ENCODE measurements at places on chromosomes 5 and 9.

DNA sequence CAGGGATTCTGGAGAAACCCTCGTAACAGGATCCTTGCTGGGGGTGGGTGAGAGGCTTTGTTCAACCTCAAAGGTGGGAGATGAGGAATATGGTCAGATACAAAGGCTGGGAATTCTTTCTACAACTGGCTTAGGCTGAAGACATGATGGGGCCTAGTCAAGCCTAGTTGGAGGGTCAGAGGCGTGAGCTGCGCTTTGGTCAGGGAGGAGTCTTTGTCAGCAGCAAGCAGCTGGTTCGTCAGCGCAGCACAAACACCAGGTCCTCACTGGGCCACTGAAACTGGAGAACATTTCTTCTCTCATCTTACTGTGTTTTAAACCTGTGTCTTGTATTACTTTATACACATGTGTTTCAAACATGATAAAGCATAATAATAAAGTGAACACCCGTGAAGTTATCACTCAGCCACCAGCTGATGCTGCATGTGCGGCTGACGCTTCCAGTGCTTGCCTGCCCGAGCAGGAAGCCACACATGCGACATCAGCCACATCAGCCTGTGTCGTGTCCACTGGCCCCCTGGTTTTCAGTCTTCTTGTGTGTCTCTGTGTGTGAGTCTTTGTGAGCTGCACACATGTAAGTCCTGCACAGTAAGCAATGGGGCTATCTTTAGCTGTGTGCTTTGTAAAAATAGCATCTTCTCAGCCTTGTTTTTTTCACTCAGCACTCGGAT is 81.5 kb downstream of the WNK2 start:
- DNase-seq: no peak

GRCh38 chr5:143143973-143144372 is 259.5 kb downstream of the NR3C1 start:
- DNase-seq: peak; percentile 61

DNA sequence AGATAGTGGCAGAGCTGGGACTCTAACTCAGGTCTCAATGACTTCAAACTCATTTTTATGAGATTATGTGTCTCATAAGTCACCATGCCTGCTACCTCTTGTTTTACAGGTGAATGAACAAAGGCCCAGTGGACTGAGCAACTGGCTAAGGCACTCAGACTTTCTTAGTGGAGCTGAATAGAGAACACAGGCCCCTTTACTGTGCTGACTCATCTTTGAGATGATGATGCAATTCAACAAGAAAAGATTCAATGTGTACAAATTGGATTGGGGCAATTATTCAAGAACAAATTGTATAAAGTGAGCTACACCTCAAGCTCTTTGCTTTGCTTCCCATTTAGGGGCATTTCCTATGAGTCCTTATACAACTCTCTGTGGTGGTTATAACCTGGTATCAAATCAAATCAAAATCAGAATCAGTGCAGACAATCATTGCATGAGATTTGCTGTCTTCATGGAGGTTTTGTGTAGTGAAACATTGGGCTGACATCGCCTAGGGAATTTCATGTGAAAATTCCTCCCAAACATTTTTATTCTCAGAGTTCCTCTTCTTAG is 84.3 kb upstream of the PPP2R2B start:
- peak; percentile 56 for DNase-seq

DNA sequence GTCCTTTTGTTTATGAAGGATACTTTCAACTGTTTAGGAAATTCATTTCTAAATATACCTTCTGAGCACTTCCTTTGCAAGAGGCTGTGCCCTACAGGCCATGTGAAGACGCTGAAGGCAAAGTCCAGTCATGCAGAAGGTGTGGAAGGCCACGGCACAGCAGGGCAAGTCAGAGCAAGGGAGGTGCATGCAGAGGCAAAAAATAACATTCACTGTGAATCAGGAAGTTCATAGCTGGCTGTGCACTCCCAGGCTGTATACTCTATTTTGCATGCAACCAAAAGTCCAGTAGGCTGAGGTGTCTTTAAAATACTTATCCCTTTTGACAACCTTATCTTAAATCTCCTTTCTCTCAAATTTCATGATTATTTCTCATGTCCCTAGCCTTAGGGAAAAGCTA is 50.3 kb downstream of the GNAQ start:
- DNase-seq: peak; percentile 91

- no peak for DNase-seq
These were observed 20.3 kb upstream of the NINJ1 start for GRCh38 chr9:93154293-93154903.

DNA sequence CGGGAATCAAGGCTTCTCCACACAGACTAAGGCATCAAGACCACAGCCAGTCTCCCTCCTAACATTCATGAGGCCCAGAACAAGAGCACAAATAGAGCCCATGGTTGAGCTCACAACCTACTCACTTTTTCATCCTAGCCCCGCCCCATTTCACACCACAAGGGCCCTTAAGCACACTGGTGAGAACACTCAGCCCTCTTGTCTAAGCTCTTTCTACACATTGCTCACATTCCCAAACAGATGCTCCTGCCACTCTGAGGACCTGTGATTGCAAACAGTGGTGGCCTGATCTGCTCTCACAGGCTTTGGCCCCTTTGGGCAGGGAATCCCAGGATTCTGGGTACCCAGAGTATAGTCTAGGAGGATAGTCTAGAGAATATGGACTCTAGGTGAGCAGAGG is 54.0 kb downstream of the FEM1C start:
- DNase-seq: no peak

GRCh38 chr5:119322948-119323537 is 32.8 kb upstream of the TNFAIP8 start:
- peak; percentile 19 for DNase-seq

DNA sequence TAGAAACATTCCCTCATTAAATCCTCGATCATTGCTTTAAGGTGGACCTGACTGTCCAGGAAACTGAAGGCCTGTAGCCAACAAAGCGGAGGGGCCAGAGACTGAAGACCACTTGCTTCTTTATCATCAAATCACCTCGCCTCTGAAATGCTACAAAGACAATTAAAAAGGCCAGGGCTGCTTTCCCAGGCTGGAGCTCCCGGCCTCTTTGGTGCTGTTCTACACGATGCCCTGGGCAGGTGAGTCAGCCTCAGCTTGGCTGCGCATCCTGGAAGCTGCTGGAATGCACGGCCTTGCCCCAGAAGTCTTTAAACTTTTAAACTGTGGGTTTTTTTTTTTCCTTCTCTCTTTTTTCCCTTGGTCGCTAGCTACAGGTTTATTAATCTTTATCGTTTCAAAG is 46.5 kb downstream of the SH3PXD2B start:
- peak; percentile 78 for DNase-seq

GRCh38 chr9:97348871-97349270 is 41.4 kb downstream of the CCDC180 start:
- DNase-seq: no peak

DNA sequence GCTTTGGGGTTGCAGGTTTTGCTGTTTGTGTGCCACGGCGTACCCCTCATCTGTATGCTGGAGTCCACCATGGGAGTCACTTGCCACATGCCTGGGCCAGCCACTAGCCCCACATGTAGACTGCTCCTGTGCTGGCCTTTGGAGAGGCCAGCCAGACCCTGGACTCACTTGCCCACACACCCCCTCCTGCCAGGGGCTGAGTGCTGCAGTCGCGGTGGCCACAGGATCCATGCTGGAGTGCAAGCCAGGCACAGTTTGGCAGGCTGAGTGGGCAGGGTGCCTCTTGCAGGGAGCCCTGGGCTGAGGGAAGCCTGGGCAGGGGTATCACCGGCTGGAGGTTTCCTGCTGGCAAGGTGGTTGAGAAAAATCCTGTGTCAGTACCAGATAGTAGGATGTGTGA is 25.6 kb upstream of the GCNT1 start:
- DNase-seq: no peak

GRCh38 chr9:133009906-133010582 is 20.8 kb upstream of the GTF3C5 start:
- DNase-seq: no peak

- no peak for DNase-seq
These were observed 6.7 kb downstream of the GLIPR2 start for GRCh38 chr9:36143245-36143641.

DNA sequence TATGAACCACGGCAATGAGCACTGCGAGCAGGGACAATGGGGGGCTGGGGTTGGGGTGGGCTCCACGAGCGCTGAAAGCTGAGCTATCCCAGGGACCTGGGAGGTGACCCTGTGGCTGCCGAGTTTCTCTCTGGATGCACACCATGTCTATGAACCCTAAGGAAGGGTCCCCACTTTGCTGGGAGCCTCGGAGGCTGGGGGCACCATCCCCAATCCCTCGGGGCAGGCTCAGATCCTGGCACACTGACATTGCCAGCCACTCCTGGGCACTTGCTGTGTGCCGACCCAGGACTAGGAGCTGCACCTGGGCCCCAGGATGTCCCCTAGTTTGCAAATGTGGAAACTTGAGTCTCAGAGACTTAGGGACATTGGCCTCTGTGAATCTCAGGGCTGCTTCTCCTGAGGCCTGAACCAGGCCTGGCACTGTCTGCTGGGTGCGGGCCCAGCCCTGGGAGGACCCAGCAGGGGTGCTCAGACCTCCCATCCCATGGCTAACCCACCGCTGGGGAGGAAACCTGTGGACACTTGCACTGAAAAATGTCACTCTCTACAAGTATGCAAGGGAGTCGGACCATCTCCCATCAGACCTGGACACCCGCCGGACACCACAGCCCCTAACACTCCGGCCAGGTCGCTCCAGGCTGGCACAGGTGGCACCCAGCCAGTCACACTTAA is 13.0 kb upstream of the CAMSAP1 start:
- no peak for DNase-seq

DNA sequence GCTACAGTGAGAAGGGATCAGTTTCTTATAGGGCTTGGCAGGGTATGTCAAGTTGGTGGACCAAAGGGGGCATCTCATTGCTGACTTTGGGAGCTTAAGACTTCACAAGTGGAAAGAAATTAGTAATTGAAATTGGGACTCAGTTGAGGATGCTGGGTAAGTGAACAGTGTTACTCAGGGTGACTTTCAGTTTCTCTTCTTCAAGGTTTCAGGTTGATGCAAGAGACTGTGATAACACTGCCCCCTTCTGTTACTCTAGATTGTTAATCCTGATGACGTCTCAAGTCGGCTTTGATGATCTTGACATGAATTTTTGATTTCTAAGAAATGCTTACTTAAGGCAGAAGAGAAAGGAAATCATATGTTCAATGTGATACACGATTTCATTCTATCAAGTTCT is 21.3 kb downstream of the KCTD16 start:
- peak; percentile 75 for DNase-seq

GRCh38 chr9:33241298-33241697 is 1.3 kb downstream of the SPINK4 start:
- no peak for DNase-seq
